CMK (cell line): ENCODE measurements at places on chromosomes 3 and 15.
A peak's percentile ranks its signal among the peaks of the same experiment; 100 is the strongest.

DNA sequence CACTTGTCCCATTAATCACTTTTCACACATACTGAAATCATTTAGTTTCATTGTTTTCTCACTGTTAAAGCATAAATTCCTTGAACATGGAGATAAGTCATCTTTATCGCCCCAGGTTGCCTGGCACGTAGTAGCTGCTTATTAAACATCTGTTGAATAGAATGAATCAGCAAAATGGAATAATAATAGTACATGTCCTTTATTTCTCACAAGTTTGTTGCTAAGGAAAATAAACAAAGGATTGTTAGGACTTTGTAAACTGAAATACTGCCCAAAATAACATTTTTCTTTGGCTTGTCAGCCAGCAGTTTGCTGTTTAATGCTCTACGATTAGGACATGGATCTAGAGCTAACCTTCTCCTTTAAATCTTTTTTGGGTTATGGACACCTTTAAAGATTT, 17.9 kb downstream of the SLC35A5 start:
- DNase-seq: no peak

DNA sequence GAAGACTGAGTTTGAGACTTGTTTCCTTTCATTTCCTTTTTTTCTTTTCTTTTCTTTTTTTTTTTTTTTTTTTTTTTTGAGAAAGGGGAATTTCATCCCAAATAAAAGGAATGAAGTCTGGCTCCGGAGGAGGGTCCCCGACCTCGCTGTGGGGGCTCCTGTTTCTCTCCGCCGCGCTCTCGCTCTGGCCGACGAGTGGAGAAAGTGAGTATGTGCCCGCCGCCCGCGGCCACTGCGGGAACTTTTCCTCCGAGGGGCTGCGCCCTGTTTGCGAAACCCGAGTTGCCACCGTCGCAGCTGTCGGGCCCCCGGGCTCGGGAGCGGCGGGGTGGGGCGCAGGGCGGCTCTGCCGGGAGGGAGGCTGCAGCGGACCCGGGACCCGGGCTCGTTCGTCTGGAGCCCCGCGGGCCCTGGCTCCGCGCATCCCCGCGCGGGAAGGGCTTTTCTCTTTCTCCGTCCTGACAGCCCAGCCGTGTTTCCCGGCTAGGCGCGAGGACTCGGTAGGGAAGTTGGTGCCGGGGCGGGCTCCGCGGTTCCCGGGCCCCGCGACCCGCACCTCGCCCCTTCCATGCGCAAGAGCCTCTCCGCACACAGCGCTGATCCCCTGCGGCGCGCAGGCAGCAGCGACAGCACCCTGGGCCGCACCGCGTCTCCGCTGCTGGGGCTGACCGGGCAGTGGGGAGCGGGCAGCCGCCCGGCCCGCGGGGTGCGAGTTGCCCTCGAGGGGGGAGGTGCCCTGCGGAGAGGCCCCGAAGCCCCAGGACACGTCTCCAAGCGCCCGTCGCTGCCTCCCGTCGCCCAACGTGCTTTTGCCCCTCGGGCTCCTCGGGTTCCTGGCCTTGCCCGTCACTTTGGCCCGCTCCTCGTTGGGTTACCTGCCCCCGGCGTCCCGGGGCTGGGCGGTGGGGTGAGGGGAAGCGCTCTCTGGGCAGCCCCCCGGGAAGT, 1.4 kb downstream of the IGF1R start:
- DNase-seq: peak; percentile 24

DNA sequence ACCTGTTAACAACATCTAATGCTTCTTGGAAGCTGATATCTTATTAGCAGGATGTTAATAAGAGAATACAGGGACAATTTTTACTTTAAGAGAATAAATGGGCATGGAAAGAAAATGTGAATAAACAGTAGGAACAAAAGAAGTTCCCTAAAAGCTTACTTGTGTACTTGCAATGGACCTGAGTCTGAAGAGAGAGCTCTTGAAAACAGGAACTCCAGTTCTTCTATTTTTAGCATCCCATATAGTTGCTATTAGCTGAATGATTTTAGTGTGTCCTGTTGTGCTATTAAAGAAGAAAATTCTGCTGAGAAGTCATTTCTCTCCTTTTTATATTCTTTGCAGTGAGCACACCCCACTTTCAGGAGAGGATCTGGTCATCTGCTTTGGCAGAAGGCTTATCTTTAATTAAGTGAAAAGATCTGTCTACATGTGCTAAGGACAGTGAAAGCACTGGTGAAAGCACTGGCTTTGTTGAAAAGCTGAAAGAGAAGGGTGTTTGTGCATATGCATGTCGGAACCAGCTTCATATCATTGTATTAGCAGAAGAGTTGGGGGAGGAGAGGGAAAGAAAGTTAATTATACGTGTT, 1.4 kb upstream of the ST3GAL6 start:
- no peak for DNase-seq

DNA sequence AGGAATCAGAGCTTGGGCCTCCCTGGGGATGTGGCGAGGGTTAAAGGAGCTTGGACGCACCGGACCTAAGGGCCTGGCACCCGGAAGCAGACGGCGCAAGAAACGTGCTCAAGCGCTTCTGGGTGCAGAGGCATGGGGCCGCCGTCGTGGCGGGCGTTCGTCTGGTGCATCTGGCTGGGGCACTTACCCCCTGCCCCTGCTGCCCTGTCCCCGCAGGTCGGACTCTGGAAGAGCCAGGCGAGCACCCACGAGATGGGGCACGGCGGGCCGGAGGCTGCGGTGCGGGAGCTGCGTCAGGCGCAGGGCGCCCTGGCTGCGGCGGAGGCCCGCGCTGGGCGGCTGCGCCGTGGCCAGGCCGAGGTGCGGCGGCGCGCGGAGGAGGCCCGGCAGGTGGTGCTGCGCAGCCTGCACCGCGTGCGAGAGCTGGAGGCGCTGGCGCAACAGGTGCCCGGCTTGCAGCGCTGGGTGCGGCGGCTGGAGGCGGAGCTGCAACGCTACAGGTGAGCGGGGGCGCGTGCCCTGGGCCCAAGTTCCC, 2.5 kb downstream of the EFCC1 start:
- no peak for DNase-seq

DNA sequence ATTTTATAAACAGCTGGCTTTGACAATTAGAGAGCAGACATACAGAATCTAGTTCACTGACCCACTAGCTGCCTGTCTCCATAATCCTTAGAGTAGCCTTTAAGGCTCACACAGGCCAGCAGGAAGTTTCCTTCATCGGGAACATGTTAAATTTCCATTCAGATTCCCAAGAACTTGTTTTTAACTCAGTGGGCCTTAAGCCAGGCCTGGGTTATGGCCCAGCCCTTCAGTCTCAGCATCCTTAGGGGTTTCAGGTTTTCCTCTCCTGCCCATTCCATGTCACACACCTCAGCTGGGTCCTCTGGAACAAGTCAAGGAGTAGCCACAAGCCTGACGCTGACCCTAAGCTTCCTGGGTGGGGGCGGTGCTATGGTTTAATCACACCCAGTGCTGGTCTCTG, 15.0 kb downstream of the CDAN1 start:
- DNase-seq: no peak

DNA sequence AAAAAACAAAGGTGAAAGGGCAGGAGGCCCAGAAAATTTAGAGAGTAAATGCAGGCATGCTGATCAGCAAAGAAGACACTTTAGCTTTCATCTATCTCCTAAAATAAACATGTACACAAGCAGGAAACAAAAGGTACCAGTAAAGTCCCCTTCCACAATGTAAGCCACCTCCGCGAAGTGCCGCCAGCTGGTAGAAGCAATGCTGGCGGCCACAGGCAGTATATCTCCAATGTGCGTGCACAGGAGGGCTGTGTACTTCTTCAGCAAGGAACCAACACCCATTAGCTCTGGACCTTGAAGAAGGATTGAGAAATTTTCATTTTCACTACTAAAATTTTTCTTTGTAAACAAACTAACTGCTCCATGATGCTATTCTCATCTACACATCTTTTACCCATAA, 75.4 kb downstream of the HERC2 start:
- no peak for DNase-seq

- no peak for DNase-seq
These were observed 227.8 kb downstream of the TBC1D5 start for GRCh38 chr3:17514597-17514996.

DNA sequence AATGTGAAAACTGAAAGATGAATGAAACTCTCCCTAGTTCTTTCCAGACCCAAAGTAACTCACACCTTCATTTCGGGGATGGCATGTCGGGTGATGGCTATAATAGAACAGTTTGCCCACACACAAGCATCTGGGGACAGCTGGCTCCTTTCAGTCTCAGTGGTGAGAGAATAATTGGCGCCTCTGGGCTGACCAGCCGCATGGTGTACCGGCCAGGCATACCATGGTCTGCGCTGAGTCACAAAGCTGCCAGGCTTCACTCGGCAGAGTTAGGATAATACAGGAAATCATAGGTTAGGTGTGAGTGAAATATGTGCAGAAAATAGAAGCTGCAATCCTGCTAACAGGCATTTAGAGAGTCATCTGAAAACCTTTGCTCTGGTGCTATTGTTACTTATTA, 80.4 kb upstream of the IGF1R start:
- no peak for DNase-seq

DNA sequence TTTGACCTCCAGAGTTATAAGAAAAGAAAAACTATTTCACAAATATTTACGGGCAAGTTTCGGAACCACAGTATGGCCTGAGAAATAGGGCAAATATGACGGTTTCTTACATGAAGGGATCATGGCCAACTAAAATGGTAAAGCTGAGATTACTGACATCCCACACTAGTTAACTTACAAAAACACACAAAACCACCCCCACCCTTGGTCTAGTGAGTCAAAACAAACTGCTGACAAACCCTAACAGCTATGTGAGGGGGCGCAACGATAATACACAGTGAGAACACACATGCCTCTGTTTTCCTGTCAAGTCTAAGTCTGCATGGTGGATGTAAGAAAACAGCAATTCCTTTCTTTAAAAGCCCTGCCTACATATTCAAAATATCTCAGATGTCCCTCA, 32.3 kb downstream of the CBLB start:
- DNase-seq: no peak

DNA sequence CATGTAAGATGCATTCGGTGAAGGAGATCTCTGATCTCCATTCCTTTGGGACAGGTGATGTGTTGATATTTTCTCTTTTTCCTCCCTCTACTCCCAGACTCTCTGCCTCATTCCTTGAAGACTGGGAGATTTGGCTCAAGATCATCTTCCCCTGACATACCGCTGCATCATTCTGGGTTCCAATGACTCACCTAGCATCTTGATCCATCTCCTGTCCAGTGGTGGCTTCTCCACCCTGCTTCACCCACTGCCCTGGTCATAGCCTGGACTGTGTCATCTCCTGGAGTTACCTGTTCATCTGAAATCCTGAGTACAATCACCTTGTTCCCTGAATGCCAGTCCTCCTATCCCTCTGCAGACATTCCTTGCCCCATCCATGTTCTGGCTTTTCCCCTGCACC, 57.4 kb upstream of the TRAK1 start:
- DNase-seq: no peak

- no peak for DNase-seq
These were observed at the start of gene VGLL3 for GRCh38 chr3:86990734-86991481. VGLL3 (minus strand) TSS chr3:86991149; CDS start chr3:86990743, 406 bp downstream.

GRCh38 chr15:95948411-95948810, 382.1 kb upstream of the NR2F2 start:
- no peak for DNase-seq

GRCh38 chr3:112858410-112859069, 11.9 kb upstream of the CD200R1L start:
- no peak for DNase-seq

- DNase-seq: no peak
These were observed 111.4 kb upstream of the PLAAT1 start for GRCh38 chr3:193129607-193130006.

DNA sequence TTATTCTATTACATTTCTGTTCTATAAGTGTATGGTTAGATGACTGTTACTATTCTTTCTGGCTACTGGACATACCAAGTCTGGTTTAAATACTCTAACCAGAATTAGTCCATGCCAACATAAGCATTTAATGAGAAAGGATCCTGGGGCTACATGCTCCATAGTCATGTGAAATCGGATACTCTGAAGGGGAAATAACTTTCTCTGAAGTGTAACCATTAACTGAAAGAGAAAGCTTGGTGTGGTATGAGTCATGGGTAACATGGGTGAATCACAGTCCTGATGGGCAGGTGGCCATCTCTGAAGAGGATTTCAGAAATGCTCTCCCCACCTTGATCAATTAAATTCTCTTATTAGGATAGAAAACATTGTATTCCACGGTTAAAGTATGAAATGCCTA, 69.4 kb downstream of the FHIT start:
- DNase-seq: no peak

DNA sequence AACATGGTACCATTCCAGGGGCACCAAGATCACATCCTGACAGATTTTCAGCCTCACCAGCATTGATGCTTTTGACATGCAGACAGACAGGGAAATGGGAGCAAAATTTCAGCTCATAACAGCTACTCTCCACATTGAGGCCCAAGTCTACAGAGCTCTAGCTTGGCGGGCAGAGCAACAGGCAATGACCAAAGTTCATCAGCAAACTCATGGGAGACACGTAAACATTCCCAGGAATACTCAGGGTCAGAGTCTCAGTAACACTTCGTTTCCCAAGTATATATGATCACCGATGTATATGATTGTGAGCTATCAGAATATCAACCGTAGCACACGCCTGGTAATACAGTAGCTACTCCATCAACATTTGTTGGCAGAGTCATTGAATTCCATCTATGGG, 59.2 kb upstream of the SLC24A5 start:
- no peak for DNase-seq

DNA sequence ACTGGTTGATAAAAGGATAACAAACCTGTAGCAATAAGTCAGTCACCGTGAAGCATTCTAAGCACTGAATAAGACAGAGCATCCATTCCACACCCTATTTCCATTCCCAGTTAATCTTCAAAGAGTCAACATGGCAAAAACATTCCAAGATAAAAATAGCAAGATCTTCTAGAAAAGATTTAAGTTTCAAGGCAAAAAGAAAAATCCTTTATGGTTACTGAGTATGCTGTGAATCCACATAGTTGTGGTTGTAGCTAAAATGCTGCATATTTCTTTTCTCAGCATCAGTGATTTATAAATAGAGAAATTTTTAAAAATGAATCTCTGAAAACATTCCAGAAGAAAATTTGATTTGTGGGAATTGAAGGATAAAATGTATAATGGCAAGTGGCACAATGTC, 21.1 kb downstream of the GAP43 start:
- no peak for DNase-seq

- no peak for DNase-seq
These were observed 30.7 kb upstream of the RPS17 start for GRCh38 chr15:82570721-82571508.

DNA sequence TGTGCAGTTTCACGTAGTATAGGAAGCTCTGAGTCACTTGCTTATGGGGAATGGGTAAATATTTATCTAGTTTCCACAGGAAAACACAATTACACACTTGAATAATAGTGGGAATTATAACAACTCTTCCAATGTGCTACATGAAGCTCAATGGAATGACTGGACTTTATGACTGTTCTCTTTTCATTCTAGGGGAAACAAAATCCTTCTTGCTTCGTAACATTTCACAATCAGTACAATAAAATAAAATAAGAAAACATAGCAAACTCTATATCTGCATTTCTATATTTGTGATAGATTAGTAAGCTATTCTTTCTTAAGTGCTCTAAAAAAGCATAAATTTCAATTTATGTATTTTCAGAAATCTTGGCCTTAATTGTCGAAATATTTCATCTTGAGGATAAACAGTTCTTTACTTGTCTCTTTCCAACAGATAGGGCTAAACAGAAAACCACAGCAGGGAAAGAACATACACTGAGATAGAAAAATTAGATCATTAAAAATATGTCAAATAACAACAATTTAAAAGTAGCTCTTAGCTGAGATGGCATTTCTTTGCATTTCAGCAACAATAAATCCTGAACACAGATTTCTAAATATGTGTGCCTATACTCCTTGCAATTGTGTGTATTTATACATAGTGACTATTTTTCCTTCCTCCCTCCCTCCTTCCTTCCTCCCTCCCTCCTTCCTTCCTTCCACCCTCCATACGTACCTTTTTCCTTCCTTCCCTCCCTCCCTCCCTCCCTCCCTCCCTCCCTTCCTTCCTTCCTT, 395.5 kb upstream of the KCNMB2 start:
- DNase-seq: no peak
